Inflammatory macrophage (primary cell): ENCODE measurements at places on chromosomes 2 and 18.

DNA sequence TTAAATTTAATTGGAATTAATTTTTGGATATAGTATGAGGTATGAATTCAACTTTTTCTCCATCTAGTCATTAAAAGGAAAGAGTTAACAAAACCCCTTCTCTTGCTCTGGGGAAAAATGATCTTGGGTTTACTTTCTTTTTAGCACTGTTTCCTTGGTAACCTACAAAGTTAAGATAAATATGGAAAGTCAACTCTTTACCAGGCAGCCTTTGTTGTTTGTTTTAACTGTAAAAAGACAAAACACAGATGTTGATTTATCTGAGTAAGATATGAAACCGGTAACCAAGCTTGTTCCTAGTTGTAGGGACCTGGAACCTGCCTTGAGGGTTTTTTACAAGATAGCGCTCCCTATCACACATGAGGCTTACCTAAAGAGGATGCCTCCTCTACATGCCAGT, 10.1 kb upstream of the SANBR start:
- DNase-seq: no peak

DNA sequence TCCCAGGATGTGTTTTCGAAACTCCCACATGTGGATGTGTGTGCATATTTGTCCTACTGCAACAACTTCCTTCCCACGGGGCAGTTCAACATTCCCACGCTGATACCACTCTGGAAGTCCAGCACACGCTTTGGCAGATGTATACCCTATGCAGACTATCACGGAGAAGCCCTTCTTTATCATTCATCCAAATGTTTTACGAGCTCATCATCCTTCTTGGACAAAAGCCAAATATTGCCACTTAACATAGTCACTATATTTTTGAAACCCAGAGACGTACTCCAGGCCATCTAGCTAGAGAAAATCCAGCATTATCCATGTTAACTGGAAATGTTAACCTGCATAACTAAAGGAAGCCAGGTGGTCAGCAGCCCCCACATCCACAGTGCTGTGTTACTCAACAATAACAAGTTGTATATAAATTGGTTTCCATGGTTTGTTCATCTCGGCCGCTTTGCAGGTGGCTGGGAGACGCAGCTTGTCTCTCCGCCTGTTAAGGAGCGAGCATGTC, 131.5 kb downstream of the ZNF532 start:
- no peak for DNase-seq

- no peak for DNase-seq
Measured at GRCh38 chr2:133077269-133077822, 407.3 kb upstream of the LYPD1 start.

DNA sequence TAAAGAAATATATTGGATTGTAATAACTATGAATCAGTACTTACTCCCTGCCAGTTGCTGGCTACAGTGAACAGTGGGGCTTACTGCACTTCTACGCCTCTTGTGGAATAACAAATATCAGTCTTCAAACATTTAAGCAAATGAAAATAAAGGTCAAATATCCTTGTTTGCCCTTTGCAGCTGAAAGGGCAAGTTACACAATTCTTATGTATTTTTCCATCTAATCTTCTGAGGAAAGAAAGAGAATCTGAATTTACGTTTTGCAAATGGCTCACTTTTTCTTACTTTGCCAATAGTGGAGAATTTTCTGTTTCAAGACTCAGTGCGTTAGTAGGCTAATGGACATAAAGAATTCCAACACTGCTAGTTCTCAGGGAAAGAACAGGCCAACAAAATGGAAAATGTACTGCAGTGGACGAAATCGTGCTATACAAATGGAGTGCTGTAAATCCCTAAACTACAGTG, 157.2 kb upstream of the TMEM200C start:
- no peak for DNase-seq

DNA sequence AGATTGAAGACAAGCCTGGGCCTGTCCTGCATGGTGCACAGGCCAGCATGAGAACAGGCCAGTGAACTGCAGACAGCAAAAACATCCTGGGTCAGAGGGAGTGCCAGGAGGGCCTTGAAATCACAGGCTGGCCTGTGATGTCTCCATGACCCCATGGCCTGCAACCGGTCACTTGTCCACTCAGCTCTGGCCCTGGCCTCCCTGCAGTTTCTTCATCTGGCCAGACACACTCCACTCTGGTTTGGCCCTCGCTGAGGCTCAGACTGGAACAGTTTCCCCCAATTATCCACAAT, 12.6 kb downstream of the CYRIA start:
- no peak for DNase-seq

DNA sequence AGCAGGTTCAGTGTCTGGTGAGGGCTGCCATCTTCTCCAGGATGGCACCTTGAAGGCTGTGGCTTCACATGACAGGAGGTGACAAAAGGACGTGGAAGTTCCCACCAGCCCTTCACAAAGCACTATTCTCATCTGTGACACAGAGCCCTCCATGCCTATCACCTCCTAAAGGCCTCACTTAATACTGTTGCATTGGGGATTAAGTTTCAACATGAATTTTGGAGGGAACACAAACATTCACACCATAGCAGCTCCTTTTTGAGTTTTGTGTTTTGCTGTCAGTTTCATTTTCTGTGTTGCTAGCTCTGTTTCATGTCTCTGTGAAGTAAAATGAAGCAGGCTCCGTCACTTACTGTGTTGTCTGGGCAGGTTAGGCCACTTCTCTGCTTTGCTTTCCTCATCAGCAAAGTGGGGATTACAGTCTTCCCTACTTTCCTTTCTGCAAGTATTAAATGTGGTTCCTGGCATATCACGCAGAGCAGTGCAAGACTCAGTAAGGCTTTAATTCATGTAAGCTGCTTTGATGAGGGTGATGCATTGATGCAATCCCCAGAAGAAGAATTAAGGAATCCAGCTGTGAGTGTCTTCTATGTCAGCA, 31.6 kb downstream of the LIMS1 start:
- DNase-seq: no peak

GRCh38 chr2:218290316-218291261, 1.7 kb downstream of the TMBIM1 start:
- no peak for DNase-seq

DNA sequence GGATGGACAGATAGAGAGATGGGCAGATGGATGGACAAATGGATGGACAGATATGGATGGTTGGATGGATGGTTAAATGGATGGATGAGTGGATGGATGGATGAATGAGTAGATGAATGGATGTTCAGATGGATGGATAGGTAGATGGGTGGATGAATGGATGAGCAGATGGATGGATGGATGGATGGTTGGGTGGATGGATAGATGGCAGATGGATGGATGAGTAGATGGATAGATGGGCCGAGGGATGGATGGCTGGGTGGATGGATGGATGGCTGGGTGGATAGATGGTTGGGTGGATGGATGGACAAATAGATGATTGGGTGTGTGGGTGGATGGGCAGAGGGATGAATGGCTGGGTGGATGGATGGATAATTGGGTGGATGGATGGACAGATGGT, 98.9 kb upstream of the OTOS start:
- no peak for DNase-seq

DNA sequence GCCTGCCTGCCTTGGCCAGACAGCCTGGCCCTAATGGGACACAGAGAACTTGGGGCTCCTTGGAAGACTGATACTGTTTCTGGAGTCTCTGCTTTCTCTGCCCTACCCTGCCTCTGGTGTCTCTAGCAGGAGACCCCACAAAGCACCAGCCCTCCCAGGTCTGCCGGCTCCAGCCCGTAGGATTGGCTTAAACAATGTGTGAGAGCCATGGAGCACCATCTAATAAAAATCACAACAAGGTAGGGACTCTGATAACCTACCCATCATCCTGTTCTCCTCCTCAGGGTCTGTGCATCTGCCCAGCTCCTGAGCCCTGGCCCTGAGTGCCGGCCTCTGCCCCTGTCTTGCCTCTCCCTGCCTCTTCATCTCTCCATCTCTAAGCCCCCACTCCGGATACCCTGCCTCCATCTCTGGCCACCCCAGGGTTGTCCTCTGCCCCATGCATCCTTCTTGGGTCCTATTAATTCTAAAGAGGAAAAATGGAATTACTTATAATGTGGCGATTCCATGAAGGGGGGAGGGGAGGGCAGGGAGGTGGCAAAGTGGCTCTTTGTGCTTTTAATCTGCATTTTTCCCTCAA, 1.2 kb upstream of the ECEL1 start:
- DNase-seq: no peak

DNA sequence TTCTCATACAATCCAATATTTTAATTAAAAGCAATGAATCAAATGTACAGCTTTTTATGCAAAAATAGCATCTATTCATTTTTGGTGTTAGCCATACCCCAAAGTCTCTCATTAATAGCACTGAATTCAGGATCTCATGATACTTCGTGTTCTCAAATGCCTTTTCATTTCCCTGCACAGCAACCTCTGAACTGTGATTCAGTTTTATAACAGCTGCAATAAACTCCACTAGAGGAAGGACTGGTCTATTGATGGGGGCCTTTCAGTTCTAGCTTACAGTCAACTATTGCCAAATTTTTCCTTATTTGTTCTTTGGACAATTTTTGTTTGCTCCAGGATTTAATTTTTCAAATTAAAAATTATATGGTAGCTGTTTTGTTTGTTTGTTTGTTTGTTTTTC, 4.8 kb upstream of the TMEM87B start:
- no peak for DNase-seq

DNA sequence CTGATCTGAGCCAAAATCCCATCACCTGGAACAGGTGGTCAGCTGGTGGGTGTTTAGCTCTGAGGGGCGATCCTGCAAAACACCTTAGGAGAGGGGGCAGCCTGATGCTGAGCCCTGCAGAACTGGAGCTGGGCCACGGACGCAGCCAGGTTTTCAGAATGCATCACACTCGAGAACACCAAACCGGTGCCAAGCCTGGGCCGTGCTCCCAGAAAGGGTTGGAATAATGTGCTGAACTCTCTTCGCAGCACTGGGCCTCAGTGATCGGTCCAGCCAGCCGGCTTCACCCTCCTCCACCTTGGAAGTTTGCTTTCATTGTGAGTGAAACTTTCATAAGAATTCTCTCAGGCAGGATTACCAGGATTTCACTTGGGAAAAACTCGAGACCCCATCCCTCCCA, 56.5 kb upstream of the TTC39C start:
- DNase-seq: no peak

DNA sequence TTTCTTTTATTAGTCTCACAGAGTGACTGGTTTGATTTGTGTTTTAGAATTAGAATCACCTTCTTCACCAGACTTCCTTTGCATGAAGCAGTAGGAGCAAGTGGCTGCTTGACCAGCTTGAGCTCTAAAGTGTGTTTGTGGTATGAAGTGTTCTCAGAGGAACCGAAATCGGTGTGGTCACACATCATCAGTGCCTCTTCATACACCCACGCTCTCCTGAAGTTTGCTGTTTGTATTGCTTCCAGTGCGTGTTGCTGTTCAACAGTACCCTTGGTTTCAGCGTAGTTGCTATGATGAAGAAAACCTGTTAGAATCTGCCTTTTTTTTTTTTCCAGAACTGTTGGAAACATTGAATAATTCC, 77.9 kb downstream of the LIMS1 start:
- peak; percentile 91 for DNase-seq

- no peak for DNase-seq
Measured at GRCh38 chr2:154568413-154568812, 130.1 kb upstream of the KCNJ3 start.

DNA sequence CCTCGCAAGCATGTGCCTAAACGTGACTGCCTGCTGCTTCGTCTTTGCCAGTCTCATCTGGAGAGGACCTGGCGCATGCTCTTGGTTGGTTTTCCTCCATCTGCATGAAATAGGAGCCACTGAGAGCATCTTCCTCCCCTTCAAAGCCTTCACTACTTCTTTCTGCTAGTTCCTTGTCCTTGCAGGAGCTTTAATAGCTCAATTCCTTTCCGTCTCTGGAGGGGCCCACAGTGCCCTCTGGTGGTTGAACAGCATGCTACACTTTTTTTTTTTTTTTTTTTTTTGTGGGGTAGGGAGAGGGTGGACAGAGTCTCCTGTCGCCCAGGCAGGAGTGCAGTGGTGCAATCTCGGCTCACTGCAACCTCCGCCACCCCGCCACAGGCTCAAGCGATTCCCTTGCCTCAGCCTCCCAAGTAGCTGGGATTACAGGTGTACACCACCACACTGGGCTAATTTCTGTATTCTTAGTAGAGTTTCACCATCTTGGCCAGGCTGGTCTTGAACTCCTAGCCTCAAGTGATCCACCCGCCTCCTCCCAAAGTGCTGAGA, 59.6 kb downstream of the SP110 start:
- peak; percentile 84 for DNase-seq

GRCh38 chr2:128702616-128703015, 383.9 kb upstream of the HS6ST1 start:
- DNase-seq: peak; percentile 62

DNA sequence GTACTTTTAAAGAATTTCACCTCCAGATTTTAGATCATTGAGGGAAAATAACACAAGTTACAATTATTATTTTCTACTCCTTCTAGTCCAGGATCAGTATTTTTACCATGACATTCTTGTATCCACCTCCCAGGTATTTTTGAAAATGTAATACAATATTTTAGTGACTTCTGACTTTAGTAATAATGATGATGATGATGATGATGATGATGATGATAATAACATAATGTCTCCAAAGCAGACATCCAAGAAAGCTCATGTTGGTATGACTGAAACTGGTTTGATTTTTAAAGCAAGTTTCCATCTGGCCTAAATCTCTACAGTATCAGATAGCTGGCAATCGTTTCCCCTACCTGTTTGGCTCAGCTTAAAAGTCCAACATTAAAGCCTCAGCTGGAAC, 140.0 kb upstream of the GULP1 start:
- no peak for DNase-seq

DNA sequence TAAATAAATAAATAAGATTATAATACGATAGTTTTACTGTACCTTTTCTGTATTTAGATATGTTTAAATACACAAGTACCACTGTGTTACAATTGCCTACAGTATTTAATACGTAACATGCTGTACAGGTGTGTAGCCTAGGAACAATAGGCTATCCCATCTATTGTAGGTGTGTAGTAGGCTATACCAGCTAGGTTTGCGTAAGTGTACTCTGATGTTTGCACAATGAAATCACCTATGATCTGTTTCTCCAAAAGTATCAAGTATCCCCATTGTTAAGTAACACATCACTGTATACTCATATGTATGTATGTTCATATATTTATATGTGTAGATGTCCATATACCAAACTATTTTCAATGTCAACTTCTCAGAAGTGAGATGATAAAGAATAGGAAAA, 118.2 kb upstream of the RND3 start:
- DNase-seq: no peak

DNA sequence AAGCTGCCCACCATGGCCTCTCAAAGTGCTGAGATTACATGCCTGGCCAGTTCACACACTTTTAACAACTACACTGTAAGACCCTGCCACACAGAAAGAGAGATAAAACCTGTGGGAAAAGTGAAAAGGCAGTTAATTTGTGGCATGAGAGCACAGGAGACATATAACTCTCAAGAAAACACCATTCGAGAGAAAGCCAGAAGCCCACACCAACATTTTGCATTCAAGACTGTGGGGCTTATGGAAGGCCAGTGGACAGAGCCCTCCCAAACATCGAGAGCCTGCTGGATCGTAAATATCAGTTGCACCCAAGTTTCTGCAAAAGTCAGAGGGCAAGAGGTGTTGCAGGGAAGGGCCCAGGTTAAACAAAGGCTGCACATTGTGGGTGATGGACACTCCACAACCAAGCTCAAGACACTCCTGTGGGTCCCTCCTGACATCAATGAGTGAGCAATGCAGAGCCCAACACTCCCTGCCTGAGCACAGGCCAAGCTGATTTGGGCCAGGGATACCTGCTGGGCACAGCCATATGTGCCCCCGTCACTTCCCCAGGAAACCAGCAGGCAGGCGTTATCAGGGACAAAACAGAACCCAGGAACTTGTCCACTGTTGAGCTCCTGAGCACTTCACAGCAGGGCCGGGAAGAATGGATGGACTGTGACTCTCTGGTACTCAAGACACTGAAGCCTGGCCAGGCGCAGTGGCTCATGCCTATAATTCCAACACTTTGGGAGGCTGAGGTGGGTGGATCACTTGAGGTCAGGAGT, 114.4 kb downstream of the ZFP36L2 start:
- no peak for DNase-seq
